ENCODE measurements at places on chromosomes 5 and 9.

DNA sequence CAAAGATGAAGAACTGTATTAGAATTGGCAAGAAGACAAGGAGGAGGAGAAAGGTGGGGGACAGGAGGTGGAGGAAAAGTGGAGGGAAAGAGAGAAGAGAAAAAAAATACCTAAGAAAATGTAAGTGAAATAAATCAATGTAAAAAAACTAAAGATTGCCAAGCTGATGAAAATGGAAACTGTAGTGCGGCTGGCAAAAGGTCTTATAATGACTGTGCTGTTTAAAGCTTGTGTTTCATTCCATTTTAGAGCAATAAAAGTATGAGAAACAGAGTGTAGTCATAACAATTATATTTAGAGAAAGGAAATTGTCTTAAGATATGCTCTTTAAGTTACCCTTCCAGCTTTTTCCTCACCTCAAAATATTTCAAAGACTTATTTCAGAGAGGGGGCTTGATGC is 670.5 kb upstream of the SEMA6A start:
- no peak for DNase-seq

GRCh38 chr5:5487585-5488360 is 65.3 kb downstream of the ICE1 start:
- no peak for DNase-seq

- DNase-seq, result no peak
These were observed 325.6 kb downstream of the PRELID2 start for GRCh38 chr5:145509336-145510136.

DNA sequence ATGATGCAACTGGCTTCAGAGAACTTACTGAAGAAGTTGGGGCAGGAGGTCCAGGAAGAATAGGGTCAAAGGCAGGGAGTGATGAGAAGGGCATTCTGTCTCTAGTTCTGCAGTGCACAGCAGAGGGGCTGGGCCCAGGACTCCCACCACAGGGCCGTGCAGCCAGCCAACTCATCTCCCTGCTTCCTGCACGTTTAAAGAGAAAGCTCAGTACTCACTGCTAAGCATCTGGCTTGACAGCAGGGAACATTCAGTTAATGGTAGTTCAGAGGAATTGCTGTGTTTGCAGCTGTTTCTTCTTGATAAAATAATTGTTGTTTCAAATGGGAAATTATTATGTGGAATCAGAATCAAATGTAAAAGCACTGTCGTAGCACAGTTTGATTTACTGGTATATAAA is 25.6 kb upstream of the SCAMP1 start:
- no peak for DNase-seq

GRCh38 chr5:131357739-131358561 is 94.1 kb downstream of the CDC42SE2 start:
- DNase-seq, result no peak

- DNase-seq, result no peak
These were observed 18.1 kb downstream of the DYNC2I2 start for GRCh38 chr9:128638580-128638979.

- DNase-seq, result no peak
These were observed 639.4 kb downstream of the PDE4D start for GRCh38 chr5:59254055-59254687.

DNA sequence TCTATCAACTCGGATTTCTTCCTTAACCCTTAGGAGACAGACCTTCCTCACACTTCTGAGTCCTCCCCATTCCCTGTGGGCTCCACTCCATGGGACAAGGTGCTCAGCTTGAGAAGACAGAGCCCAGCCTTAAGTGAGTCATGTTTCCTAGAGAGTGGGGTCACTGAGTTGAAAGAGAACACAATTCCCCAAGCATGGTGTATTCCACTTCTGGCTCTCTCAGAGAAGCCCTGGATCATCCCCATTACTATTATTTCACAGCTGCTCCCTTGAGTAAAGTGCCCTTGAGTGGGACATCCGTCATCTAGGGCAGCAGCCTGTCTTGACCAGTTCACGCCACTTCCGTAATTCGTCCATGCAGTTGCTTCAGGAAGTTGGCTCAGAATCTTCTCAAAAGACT is 604.8 kb downstream of the BNC2 start:
- DNase-seq, result no peak

DNA sequence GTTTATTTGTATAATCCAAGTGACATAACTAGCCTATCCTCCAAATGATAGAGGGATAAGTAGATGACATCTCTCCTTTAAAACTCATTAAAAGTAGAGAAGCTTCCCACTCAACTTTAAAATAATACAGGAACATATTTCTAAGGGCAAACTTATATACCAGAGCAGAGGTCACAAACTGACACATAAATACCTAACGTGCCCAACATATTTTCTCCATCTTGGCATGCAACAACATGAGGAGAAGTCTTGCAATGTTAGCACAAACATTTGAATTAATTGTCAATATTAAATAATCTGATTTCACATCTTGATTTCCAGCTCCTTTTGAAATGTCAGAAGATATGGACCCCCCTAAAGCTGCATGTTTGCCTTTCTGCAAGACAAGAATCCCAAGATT is 335.0 kb downstream of the DEPDC1B start:
- no peak for DNase-seq

- no peak for DNase-seq
These were observed 17.5 kb upstream of the PPARGC1B start for GRCh38 chr5:149712439-149713147.

DNA sequence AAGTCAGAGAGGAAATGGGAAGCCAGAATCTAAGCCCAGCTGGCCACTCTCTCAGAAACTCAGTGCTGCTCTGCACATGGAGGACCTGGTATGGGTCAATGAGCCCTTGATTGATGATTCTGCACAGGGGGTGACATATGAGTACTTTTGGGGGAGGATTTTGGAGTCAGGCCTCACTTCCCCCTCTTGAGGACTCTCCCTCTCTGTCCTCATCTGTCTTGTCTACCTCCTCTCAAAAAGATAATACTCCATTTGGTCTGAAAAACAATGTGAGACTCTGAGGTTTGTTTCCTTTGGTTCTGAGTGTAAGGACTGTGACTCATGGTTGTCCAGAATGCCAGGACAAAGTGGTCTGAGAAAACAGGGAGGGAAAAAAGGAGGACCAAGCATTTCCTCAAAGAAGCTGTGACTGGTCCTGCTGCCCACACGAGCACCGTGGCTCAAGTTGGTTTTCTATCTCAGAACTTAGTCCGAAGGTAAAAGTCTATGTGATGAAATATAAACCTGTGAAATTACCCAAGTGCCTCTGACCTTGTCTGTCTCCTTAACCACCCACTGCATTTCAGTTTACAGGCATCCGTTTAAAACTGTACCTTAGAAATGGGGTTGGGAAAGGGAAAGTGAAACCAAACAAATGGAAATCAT is 11.1 kb downstream of the TTC39B start:
- DNase-seq, result no peak

GRCh38 chr5:123992641-123993040 is 480.7 kb downstream of the CSNK1G3 start:
- DNase-seq, result no peak

DNA sequence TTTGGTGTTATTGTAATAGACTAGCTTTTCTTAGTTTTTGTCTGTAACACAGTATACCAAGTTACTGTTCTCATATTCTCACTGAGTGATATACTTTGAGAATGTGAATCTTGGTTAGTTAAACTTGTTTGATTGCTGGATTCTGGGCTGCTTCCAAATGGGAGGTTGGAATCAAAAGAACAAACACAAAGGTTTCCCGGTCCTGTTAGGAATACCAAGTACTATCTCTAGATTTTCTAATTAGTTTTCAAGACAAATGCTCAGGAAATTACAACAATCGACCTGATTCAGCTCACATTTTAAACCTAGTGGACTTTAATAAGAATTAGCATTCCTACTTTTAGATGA is 244.3 kb downstream of the CSNK1G3 start:
- no peak for DNase-seq

Data from activated T-cell treated with anti-CD3 and anti-CD28 coated beads for 1 hour (primary cell).